ENCODE measurements at places on chromosomes 5 and 9. TPM values are rescaled to one million over a fixed set of nuclear protein-coding genes. Genes with fewer than 3 reads are reported as not detected.

- no peak for DNase-seq
Measured at GRCh38 chr9:72150661-72151060, 1.4 kb downstream of the GDA start.

GRCh38 chr5:173090639-173091038 lies 34.5 kb downstream of the CREBRF start:
- DNase-seq = no peak

- peak; percentile 0 for DNase-seq
Measured at GRCh38 chr5:77486344-77486962, 5.7 kb downstream of the WDR41 start.

DNA sequence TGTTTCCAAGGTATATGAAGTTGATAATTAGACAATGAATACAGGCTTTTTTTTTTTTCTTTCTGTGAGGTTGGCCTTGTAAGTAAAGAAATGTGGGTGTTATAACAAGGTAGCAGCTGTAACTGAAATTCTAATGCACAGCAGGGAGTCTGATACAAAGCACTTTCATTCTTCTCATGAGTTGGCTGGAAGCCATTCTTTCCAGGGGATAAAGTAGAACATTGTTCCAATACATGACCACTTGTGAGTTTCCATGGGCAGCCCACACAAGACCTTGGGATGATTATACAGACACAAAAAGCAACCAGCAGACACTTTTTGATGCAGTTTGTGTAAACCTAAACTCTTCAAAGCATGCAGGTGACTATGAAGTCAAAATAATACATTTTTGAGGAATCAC lies 1785.9 kb upstream of the WWC1 start:
- no peak for DNase-seq

- no peak for DNase-seq
Measured at GRCh38 chr9:8364026-8364752, 564.6 kb upstream of the DMAC1 start.

DNA sequence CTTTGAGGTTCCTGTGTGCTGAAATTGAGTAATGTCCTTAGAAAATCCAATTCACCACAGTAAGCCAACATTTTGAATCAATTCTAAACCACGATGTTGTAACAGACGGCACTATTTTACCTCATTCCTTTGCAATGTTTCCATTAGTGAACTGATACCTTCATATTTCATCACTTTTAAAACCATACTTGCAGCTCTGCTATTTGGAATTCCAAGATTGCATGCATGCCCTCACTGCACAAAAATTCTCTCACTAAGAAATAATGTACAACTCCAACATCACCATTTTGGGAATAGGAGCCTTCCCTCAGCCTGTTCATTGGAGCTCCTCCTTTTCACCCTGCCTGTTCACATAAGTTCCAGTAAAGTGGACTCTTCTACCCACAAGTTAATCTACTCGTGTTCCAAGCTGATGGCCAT lies 74.8 kb upstream of the TGFBR1 start:
- DNase-seq = peak; percentile 99

- no peak for DNase-seq
Measured at GRCh38 chr5:90338712-90339372, 70.7 kb downstream of the CETN3 start.

DNA sequence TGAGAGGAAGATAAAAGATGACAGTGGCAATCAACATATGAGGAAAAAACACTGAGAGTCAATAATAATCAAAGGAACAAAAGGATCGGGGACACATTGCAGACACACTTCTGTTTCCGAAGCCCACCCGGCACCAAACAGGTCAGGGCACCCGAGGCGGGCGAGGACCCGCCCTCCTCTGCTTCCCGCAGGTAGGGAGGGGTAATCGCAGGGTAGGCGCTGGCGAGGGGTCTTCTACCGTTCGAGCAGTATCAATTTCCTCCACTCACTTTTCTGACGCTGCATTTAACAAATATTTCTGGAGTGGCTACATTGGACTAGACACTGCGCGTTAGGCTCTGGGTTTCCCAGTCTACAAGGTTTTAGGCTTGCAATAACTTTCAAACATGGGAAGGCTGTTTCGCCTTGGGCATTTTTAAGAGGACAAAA lies 1.3 kb downstream of the TXN start:
- DNase-seq = no peak

DNA sequence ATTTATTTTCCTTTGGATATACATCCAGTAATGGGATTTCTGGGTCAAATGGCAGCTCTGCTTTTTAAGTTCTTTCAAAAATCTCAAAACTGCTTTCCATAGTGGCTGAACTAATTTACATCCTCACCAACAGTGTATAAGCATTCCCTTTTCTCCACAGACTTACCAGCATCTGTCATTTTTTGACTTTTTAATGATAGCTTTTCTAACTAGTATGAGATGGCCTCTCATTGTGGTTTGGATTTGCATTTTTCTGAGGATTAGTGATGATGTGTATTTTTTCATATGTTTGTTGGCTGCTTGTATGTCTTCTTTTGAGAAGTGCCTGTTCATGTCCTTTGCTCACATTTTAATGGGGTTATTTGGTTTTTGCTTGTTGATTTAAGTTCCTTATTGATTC lies 90.0 kb upstream of the HMHB1 start:
- DNase-seq = no peak

DNA sequence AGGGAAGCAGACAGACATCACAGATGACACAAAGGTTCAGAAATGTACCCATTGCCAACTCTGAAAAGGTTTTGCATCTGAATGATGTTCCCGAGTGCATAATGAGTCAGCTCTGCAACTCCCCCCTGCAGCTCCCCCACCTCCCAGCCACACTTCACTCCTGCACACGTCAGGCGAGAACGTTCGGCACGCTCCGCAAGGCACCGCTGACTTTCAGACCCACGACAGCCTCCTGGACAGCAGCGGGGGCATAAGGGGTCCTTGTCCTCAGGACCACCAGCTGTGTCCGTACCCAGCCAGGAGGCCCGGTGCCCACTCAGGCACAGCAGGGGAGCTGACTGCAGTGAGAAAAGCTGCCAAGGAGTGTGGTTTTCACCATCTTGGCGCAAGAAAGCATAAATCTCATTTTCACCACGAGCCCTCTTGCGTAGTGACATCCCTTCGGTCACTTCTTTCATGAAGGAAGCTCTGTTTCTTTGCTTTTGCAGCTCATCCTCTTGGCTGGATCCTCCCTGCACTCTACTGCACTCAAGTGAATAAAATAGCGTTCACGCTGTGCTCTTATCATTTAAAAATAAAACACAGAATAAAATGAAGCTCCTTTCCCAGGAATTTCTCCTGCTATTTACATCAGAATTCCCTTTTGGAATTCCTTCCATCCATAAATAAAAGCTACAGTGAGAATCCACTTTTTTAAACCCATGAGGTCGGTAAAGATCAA lies 9.9 kb downstream of the GFPT2 start:
- DNase-seq = peak; percentile 86

DNA sequence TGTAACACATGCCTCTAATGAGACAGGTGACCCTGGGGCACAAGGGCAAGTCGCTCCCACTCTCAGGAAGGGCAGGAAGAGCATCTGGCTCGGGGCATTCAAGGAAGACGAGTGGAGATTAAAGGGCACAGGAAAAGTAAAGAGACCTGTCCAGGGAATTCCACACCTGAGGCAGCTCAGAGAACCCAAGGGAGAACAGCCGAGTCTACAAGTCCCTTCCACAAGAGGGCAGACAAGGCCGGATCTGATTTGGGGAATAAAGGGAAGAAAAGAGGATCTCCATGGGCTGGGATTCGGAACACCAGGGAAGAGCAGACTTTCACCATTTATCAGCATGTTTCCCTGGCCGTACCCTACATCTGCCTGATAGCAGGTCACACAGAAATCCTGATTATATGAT lies 28.1 kb downstream of the GPX3 start:
- DNase-seq = no peak

DNA sequence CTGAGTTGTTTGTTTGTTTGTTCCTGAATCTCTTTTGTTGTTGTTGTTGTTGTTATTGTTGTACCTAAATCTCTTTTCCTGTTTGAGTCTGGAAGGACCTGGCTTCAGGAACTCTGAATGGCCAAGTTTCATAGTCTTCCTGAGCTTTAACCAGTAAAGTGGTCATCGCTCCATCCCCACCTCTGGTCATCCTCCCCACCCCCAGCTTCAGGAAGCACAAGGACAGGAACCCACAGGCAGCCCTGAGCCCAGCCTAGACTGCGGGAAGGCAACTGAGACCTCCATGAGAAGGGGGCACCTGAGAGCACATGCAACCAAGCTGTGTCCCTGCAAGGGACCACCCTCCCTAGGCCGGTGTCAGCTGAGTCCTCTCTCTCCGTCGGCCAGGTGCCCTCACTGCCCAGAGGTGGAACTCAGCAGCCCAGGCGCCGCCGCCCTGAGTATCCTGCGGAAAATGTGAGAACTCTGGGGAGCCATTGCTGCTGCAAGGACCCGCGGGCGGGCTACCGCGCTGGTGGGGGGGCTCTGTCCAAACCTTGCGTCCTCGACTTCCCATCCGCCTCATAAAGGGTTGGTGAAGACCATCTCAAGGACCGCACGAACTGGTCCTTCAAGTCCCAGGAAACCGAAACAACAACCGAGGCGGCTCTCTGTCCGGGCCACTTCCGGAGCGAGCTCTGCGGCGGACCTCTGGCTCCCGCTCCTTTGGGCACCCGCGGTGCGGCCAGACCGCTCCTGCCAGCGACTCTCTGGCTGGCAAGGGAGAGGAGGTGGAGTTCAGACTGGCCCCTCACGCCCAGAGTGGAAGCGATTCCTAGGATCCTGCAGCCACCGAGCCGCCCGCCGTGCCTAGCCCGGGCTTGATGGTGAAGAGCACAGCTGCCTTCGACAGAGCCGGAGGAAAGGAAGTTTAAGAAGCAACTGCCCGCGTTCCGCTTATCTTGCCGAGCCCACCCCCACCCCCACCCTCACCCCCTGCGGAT lies 4.2 kb downstream of the BARX1 start:
- DNase-seq = no peak

DNA sequence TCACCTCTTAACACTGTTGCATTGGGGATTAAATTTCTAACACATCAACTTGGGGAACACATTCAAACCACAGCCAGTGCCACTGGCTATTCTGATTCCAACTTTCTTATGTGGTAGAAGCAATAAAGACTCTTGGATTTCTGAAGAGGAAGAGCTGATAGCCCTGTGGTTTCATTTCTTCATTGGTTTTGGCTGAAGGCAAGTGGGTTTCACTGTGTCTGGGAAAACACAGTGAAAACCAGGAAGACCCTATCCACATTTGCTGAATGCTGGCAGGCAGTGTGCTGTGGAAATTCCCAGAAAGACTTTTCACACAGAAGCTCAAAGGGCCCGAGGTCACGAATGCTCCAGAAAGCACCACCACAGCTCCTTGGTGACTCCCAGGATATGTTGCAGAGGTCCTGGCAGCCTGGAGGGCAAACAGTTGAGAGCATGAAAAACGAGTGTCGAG lies 67.1 kb downstream of the DAPK1 start:
- DNase-seq = no peak

DNA sequence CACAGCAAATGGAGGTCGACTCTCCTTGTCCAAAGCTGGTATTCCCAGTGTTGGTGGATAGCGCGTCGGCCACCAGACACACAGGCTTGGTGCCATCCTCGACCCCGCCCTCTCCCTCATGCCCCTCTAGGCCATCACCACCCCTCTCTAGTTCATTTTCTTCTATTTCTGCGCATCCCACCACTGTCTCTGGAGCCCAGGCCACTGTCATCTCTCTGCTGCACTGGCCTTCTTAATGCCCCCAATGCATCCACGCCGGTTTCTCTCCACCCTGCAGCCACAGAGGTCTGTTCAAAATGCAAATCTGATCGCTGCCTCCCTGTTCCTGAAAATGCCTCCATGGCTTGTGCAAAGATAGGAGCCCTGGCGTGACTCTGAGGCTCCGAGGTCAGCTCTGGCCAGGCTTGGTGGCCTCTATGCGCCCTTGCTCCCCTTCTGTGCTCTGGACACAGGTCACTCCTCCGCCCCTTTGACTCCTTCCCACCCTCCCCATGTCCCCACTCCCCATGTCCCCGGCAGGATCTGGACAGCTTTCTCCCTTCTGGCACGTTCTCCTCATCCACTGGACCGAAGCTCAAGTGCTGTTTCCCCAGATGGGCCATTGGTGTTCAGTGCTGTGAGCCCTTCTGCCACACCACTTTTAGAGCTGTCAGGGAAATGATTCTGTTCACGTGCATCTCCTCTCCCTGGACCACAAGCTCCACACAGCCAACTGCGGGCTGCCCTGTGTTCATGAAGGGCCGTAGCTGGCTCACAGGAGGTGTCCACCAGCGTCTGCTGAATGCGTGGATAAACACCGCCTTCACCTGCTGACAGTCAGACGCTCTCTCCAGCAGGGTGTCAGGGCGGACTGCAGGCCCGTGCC lies 59.5 kb upstream of the RNF130 start:
- no peak for DNase-seq

GRCh38 chr9:32394381-32395049 lies 10.1 kb downstream of the ACO1 start:
- DNase-seq = no peak

DNA sequence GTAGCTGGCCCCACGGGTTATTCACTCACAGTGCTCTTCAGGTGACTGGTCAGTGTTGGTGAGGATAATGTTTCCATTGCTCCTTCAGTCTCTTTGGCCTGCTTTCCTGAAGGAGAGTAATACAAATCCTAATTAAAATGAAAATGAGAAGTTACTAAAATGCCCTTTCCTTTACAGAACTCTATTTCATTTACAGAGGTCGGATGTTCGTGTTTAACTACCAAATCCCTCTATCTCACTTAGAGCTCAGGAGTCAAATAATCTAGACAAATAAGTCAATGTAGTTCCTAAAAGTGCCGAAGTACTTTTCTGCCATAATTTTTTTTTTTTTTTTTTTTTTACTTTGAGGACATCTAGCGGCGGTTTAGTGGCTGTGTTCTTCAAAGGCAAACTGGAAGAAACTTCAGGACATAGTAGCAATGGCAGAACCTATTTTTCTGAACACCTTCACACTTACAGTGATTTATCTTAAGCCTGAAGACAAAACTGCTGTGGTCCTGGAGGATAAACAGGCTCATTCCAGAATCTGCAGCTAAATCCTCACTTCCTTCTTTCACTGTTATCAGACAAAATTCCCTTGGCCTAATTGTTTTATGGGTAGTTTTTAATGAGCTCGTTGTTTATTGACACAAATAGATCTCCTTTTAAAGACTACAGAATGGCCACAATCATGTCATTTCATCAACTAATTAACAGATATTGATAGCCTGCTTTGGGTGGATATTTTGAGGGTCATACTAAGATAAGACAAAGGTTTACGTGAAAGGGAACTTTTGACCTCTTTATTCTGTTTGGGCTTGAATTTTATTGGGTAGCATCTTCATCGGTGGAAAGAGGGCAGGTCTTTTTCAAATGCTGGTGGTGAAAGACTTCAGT lies 207.6 kb upstream of the DMRTA1 start:
- peak; percentile 56 for DNase-seq

GRCh38 chr5:10585518-10585915 lies 21.6 kb downstream of the ANKRD33B start:
- no peak for DNase-seq

The PDE6A gene
- total RNA-seq = 0.17 TPM

The PCDHGA2 gene
- 0.14 TPM for total RNA-seq

The SHISAL2B gene
- not detected for total RNA-seq

The ATP10B gene
- not detected for total RNA-seq

The NMUR2 gene
- total RNA-seq = not detected

The PKD2L2 gene
- not detected for total RNA-seq

The ACSL6 gene
- not detected for total RNA-seq

The SHOC1 gene
- not detected for total RNA-seq

The NR2F1 gene
- total RNA-seq = 4.3 TPM

Measured in astrocyte (in vitro differentiated cells and primary cell).